Activated naive CD8-positive, alpha-beta T cell treated with anti-CD3 and anti-CD28 coated beads, Interleukin-2, amount 10 ng/mL, durations not matched to agents 7 days and 5 days (primary cell): ENCODE measurements at places on chromosomes 6 and 20. TPM values are rescaled to one million over a fixed set of nuclear protein-coding genes. Genes with fewer than 3 reads are reported as not detected.

KCNK16 gene
- not detected for total RNA-seq

DDO gene
- total RNA-seq = not detected

OLIG3 gene
- not detected for total RNA-seq

ADGRB3 gene
- not detected for total RNA-seq

GRCh38 chr20:41001497-41001896, 27.1 kb upstream of the TOP1 start:
- H3K36me3 ChIP-seq = peaks cover 8% of the 10 kb centered on the region
- no peak overlapping the region for H3K27ac ChIP-seq
- no peak for DNase-seq

DNA sequence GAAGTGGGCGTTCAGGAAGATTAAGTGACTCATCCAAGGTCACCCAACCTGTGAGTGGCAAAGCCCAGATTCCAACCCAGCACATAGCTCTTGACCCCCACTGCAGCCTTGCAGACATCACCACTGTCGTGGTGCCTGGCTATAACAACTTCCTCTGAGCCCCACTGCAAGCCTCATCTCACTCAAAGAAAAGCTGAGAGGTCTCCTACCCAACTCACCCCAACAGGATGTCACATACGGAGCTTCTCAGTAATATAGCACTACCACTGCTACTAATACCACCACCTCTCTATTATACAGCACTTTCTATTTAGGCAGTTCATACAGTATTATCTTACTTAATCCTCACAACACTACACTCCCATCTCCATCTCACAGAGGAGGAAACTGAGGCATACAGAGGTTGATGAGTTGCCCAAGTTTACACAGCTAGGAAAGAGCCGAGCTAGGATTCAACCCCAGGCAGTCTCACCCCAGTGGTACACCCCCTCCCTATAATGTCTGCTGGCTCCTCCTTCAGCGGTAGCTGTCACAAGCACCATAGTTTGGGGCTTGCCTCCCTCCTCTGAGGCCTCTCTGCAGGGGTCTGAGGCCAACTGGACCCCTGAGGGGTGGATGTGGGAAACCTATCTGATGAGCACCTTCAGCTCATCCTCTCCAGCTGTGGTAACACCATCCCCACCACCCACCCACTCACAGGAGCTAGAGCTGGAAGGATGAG, 19.5 kb downstream of the TFEB start:
- H3K4me1 ChIP-seq = peaks cover 30% of the 10 kb centered on the region
- no peaks in the 10 kb centered on the region for H3K27me3 ChIP-seq
- DNase-seq = no peak
- peak overlapping the region; percentile 29 for H3K4me3 ChIP-seq

REPS1 gene
- total RNA-seq = 51.3 TPM

DNA sequence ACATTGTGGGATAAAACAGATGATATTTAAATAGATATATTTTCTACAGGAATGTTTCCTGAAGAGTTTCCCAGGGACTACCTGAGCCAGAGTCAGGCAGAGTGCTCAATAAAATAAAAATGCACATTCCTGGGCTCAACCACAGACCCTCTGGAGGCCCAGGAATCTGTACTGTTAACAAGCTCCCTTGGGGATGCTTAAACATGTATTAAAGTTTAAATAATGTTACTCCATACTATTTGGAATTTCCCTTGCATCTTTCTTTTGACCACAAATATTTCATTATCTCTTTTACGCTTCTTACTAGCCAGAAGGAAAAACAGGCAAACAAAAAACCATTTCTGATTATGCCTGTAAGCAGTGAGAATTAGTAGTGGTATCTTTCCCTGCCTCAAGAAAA, 42.3 kb downstream of the GPR63 start:
- no peaks in the 10 kb centered on the region for H3K27me3 ChIP-seq
- no peak overlapping the region for H3K27ac ChIP-seq
- H3K36me3 ChIP-seq = no peaks in the 10 kb centered on the region
- H3K4me3 ChIP-seq = no peak overlapping the region
- H3K4me1 ChIP-seq = no peaks in the 10 kb centered on the region
- no peak for DNase-seq

NANP gene
- 5.3 TPM for total RNA-seq

- no peaks in the 10 kb centered on the region for H3K27me3 ChIP-seq
- no peak for DNase-seq
- no peaks in the 10 kb centered on the region for H3K4me1 ChIP-seq
- no peak overlapping the region for H3K4me3 ChIP-seq
- no peak overlapping the region for H3K27ac ChIP-seq
- H3K36me3 ChIP-seq = no peaks in the 10 kb centered on the region
These were observed 774.2 kb upstream of the FLRT3 start for GRCh38 chr20:15111654-15112053.

GRCh38 chr6:3228771-3229565, 1.5 kb upstream of the TUBB2B start:
- H3K27ac ChIP-seq = peak overlapping the region; percentile 83
- peaks cover 82% of the 10 kb centered on the region for H3K27me3 ChIP-seq

OPN5 gene
- not detected for total RNA-seq

ECT2L gene
- not detected for total RNA-seq

- no peaks in the 10 kb centered on the region for H3K4me1 ChIP-seq
- no peaks in the 10 kb centered on the region for H3K27me3 ChIP-seq
- no peak overlapping the region for H3K27ac ChIP-seq
- peaks cover 19% of the 10 kb centered on the region for H3K36me3 ChIP-seq
- H3K4me3 ChIP-seq = no peak overlapping the region
These were observed 8.7 kb downstream of the ZNF335 start for GRCh38 chr20:45963059-45964005.

DNA sequence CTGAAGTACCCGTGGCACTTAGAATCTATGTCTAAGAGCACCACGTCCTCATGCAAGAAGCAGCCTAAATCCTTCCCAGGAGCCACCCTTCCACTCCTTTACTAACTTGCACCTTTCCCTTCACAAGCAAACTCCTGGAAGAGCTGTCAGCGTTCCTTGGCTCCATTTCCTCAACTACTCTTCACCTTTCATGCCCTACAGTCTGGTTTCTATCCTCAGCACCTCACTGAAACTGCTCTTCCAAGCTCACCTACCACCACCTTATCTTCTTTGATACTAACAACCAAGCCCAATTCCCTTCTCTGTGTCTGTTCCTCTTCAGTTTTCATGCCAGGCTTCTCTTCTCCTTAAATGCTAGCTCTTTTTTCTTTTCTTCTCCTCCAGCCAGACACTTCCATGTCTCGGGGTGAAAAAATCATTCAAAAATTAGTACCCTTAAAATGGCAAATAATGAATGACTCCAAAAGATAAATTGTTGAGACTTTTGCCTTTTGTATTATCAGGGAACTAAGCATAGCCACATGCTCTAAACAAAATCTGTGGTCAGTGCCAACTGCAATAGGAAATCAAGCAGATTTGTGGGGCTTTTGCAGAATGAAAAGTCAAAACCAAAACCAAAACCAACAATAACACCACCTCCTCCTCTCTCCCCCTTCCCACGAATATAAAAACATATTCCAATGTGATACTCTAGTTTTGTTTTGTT, 149.6 kb upstream of the KCNK16 start:
- H3K27me3 ChIP-seq = peaks cover 5% of the 10 kb centered on the region
- H3K27ac ChIP-seq = peak overlapping the region; percentile 53
- peaks cover 8% of the 10 kb centered on the region for H3K4me1 ChIP-seq
- peak overlapping the region; percentile 39 for H3K4me3 ChIP-seq

DNA sequence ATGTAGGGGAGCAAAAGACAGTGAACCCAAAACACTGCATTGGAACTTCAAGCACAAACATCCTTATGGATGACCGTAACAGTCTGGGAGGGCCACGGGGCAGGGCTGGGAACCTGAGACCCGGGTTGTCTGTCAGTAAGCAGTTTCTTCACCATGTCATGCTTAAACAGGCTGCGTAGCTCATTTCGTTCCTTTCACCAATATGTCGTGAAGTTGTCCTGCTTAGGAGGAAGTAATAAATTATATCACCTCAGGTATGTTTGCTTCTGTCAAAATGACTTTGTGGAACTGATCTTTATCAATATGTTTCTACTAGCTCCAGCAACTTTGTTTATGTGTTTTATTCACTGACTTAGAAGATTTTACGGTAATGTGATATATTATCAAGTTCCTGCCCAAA, 12.4 kb upstream of the MAK start:
- H3K4me3 ChIP-seq = no peak overlapping the region
- no peak overlapping the region for H3K27ac ChIP-seq
- H3K27me3 ChIP-seq = peaks cover 7% of the 10 kb centered on the region
- no peak for DNase-seq

- H3K4me1 ChIP-seq = no peaks in the 10 kb centered on the region
- peaks cover 3% of the 10 kb centered on the region for H3K27me3 ChIP-seq
- no peaks in the 10 kb centered on the region for H3K36me3 ChIP-seq
- H3K27ac ChIP-seq = no peak overlapping the region
These were observed 11.9 kb upstream of the VEGFA start for GRCh38 chr6:43757966-43758616.

DNA sequence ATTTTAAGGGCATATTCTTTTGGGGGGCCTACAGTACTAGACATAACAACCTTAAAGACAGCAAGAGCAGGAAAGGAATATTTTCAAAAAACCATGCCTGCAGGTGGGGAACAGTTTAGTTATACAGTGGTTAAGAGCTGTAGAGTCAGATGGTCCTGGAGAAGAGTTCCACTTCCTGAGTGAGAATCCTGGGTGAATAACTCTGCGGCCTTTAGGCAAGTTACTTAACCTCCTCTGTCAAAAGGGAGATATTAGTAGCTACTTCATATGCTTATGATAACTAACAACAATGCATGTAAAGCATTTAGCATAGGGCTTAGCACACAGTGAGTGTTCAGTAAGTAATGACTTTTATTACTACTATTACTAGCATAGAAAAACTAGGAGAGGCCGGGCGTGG, 119.2 kb upstream of the TAB2 start:
- H3K36me3 ChIP-seq = peaks cover 75% of the 10 kb centered on the region
- H3K4me3 ChIP-seq = no peak overlapping the region
- H3K4me1 ChIP-seq = peaks cover 10% of the 10 kb centered on the region
- no peak for DNase-seq

DNA sequence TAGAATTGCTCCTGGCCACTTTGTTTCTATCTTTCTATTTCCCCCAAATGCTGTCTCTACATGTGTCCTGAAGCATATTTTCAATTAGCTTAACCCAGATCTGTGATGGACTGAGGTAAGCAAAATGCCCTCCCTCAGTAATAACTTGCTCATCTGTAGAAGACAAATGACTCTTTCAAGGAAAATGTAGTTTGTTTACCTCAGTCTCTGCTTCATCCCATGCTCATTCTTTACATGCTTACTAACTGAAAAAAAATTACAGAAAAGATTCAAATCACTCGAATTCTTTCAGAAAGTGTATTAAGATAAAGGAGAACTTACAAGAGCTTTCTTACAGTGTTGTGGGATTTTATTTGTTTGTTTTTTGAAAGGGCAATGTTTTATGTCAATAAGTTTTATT, 531.1 kb downstream of the LMBRD1 start:
- H3K4me3 ChIP-seq = no peak overlapping the region
- no peaks in the 10 kb centered on the region for H3K4me1 ChIP-seq
- no peak overlapping the region for H3K27ac ChIP-seq
- no peaks in the 10 kb centered on the region for H3K27me3 ChIP-seq

UST gene
- total RNA-seq = 3.1 TPM

THBD gene
- 0.22 TPM for total RNA-seq

- H3K36me3 ChIP-seq = no peaks in the 10 kb centered on the region
- H3K27ac ChIP-seq = no peak overlapping the region
- no peaks in the 10 kb centered on the region for H3K4me1 ChIP-seq
- no peaks in the 10 kb centered on the region for H3K27me3 ChIP-seq
- H3K4me3 ChIP-seq = no peak overlapping the region
- DNase-seq = no peak
These were observed 65.6 kb upstream of the HTR1E start for GRCh38 chr6:86871681-86872080.

GPR6 gene
- total RNA-seq = not detected

PDE7B gene
- total RNA-seq = 0.14 TPM

DNA sequence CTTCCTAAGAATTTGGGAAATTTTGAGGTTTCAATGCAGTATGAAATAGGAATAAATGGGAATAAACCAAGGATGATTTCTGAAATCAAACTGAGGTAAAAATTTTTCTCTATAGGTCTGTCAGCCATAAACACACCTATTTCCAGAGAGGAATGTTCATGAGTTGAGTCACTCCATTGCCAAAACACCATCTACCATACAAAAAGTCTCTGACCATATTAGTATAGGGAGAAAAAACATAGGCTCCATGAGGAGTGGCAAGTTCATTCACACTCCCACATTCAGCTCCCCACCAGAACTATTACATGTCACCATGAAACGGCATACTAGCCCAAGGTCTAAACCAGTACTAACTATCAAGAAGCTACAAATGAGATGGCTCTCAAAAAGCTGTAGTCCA, 9.6 kb downstream of the ZNF318 start:
- H3K27ac ChIP-seq = no peak overlapping the region
- H3K4me3 ChIP-seq = no peak overlapping the region
- no peaks in the 10 kb centered on the region for H3K27me3 ChIP-seq
- H3K4me1 ChIP-seq = no peaks in the 10 kb centered on the region
- peaks cover 11% of the 10 kb centered on the region for H3K36me3 ChIP-seq
- no peak for DNase-seq

DNA sequence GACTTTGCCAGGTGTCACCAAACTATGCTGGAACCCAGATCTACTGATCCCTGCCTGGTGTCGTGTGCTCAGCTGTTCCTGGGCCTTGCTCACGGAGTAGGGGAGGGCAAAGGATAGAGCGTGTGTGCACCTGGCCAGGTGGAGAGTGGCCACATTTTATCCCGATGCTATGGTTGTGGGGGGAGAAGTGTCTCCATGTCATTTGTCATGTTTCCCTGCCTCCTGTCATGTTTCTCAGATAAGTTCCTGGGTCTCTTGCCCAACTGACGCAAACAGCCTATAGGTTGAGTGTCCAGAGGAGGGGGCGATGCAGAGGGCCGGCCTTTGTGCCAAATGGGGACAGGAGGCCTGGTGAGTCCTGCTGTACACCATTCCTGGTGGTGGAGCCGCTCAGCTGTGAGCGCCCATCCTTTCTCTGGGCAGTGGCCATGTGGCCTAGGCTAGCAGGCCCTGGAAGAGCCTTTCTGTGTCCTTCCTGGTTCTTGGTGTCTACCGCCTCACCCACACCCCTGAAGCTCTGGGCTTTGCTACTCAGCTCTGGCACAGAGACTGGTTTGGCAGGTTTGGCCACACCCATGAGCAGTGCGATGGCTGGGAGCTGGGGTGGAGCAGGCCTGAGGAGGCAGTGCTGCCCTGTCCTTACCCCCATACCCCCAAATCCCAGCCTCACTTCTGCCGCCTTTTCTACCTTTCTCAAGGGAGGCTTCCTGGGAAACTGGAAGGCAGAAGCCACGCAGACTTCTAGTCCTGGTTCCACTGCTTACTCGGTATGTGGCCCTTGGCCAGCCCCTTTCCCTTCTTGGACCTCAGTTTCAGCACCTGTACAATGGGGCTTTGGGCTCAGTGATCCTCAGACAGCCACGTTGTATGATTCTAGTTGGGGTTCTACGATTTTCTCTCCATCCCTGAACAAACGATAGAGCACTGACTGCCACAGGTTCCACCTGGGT, 32.3 kb upstream of the EPB41L1 start:
- no peak for DNase-seq
- peaks cover 11% of the 10 kb centered on the region for H3K27me3 ChIP-seq
- H3K4me3 ChIP-seq = no peak overlapping the region

- no peak overlapping the region for H3K4me3 ChIP-seq
- H3K4me1 ChIP-seq = peaks cover 9% of the 10 kb centered on the region
- peaks cover 7% of the 10 kb centered on the region for H3K36me3 ChIP-seq
- H3K27ac ChIP-seq = no peak overlapping the region
These were observed 256.1 kb upstream of the RUNX2 start for GRCh38 chr6:45072016-45072415.
